HepG2 (cell line): ENCODE measurements at places on chromosomes 7 and 10. TPM values are rescaled to one million over a fixed set of nuclear protein-coding genes. Genes with fewer than 3 reads are reported as not detected.

CHRM2 gene
- total RNA-seq, result not detected in 2 replicates

SAMD9L gene
- total RNA-seq, result not detected in 2 replicates

HOXA7 gene
- not detected in 2 replicates for total RNA-seq

EGFR gene
- 7.0 TPM in 2 replicates for total RNA-seq

CHAT gene
- total RNA-seq, result not detected in 2 replicates

CYP3A4 gene
- total RNA-seq, result 0.11 and 0.35 TPM in 2 replicates

ATOH7 gene
- 0.07 TPM in 1 of 2 replicates, not detected in the other for total RNA-seq

AKR1C4 gene
- total RNA-seq, result 0.18 and 0.28 TPM in 2 replicates

EVX1 gene
- total RNA-seq, result not detected in 2 replicates

NEUROD6 gene
- total RNA-seq, result not detected in 2 replicates

CTAGE6 gene
- total RNA-seq, result not detected in 2 replicates

SLIT1 gene
- total RNA-seq, result 0.07 and 0.33 TPM in 2 replicates

CALML5 gene
- total RNA-seq, result not detected in 2 replicates

RBP3 gene
- total RNA-seq, result not detected in 2 replicates

SPDYE9 gene
- not detected in 2 replicates for total RNA-seq

INSYN2A gene
- not detected in 2 replicates for total RNA-seq

FOXL3 gene
- not detected in 2 replicates for total RNA-seq

LIPK gene
- not detected in 2 replicates for total RNA-seq

TBC1D12 gene
- total RNA-seq, result 6.2 and 7.2 TPM in 2 replicates

NYAP1 gene
- total RNA-seq, result 0.15 TPM in 2 replicates

COL28A1 gene
- total RNA-seq, result 0.07 TPM in 1 of 2 replicates, not detected in the other

IDI2 gene
- total RNA-seq, result not detected in 2 replicates

PRTFDC1 gene
- total RNA-seq, result not detected in 2 replicates

CYP3A7 gene
- total RNA-seq, result 6.4 and 6.6 TPM in 2 replicates

NEUROG3 gene
- not detected in 2 replicates for total RNA-seq

PHKG1 gene
- total RNA-seq, result 0.44 TPM in 1 of 2 replicates, not detected in the other

ASAH2 gene
- total RNA-seq, result 8.9 and 16.0 TPM in 2 replicates

RAMP3 gene
- total RNA-seq, result not detected in 2 replicates

PAX2 gene
- not detected in 2 replicates for total RNA-seq

UNC5B gene
- 0.07 TPM in 1 of 2 replicates, not detected in the other for total RNA-seq

CCDC146 gene
- total RNA-seq, result 1.2 and 2.4 TPM in 2 replicates

STAG3 gene
- 0.22 and 0.33 TPM in 2 replicates for total RNA-seq

PKD2L1 gene
- 0.07 and 0.31 TPM in 2 replicates for total RNA-seq

PHYHIPL gene
- 40.6 and 55.7 TPM in 2 replicates for total RNA-seq

TFPI2 gene
- 0.22 and 0.24 TPM in 2 replicates for total RNA-seq

SEMA3E gene
- not detected in 2 replicates for total RNA-seq

PRSS37 gene
- not detected in 2 replicates for total RNA-seq

AGAP5 gene
- 2.4 and 5.3 TPM in 2 replicates for total RNA-seq
